MCF 10A (cell line): ENCODE measurements at places on chromosomes 7 and 10. TPM values are rescaled to one million over a fixed set of nuclear protein-coding genes. Genes with fewer than 3 reads are reported as not detected.

GRCh38 chr10:103054621-103055020 is 136.5 kb downstream of the CNNM2 start:
- DNase-seq: no peak

DNA sequence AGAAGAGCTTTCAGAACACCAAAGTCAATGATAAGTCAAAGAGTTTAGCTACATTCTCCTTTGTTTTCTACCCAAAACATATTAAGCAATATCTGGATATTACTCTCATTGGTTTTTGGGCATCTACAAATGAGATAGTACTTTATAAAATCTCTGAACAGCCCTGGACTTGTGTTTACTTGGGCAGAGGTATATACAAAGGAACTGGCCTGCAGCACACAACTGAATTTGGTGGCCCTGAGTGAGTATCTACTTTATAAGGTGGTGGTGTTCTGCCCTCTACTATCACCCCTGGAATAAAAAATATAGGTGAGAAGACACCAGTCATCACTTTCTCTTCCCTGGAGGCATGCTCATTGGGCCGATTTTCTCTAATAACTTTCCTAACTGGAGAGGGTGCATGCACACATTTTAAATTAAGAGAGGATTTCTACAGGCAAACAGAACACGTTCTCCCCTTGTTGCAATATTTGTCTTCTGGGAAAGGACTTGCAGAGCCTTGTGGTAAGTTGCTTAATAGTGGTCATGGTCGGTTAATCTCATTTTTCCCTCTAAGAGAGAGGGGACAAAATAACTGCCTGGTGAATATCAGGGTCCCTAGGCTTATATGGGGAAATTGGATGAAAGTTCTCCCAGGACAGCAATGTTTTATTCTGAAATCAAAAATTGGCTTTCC is 41.1 kb downstream of the OTUD1 start:
- DNase-seq: no peak

DNA sequence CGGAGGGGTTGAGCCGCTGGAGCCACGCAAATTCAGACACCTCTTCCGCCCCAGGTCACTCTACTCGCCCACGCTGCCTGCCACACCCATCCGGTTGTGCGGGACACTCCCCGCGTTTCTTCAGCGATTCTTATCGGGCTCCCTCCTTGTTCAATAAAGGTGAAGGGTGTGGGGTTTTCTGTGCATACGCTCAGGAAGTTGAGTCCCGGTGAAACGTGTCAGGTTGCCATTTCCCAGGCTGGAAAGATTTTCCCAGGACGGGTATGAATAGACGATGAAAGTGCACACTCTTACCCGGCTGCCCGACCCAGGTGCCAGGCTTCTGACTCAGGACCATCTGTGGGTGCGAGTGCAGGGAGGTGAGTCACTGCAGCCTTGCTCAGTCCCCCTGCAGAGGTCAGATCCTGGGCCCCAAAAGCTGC is 22.0 kb downstream of the KLF6 start:
- DNase-seq: peak; percentile 97

GRCh38 chr10:97192952-97193435 is 7.2 kb upstream of the SLIT1 start:
- no peak for DNase-seq

COL28A1 gene
- total RNA-seq: 0.29 and 0.96 TPM in 2 replicates

ADD3 gene
- total RNA-seq: 11.2 and 14.5 TPM in 2 replicates

DNA sequence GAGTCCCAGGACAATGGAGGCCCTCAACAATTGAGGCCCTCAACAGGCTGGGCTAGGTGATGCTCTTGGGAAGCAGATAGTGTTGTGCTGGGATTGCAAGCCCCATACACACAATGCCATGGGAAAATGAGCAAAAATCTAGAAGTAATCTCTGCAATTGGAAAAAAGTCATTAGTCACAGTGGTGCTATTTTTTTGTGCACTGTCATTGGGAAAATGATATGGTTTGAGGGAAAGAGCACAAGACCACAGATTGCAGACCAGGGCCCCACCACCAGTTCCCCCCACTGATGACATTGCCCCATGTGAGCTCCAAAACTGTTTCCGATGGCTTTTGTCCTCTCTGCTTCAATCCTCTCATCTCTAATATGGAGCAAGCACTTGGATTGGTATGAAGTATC is 1.9 kb downstream of the KCTD7 start:
- no peak for DNase-seq

GRCh38 chr10:98316170-98316569 is 48.2 kb upstream of the LOXL4 start:
- DNase-seq: no peak

DNA sequence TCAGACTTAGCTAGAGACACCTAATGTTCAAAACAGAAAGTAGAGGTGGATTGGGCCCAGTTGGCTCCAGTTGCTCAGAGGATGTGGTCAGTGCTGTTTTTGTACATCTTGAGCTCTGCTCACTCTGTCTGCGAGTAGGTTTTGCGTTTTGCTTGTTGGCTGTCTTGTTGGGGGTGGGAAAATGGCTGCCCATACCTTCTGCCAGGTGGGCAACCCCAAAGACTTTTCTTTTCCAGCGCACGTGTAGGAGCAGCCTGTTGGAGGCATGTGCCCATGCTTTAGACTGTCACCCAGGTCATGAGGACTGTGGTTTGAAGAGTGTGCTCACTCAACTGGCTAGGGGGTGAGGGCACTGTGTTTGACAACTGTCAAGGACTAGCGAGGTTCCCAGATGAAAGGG is 73.9 kb downstream of the KAT6B start:
- DNase-seq: no peak

- no peak for DNase-seq
These were observed 237.2 kb downstream of the MAGI2 start for GRCh38 chr7:79216236-79216635.

- DNase-seq: no peak
These were observed 15.2 kb upstream of the RASSF4 start for GRCh38 chr10:44944354-44944753.

GRCh38 chr10:89078724-89079672 is 88.4 kb downstream of the FAS start:
- DNase-seq: no peak

DNA sequence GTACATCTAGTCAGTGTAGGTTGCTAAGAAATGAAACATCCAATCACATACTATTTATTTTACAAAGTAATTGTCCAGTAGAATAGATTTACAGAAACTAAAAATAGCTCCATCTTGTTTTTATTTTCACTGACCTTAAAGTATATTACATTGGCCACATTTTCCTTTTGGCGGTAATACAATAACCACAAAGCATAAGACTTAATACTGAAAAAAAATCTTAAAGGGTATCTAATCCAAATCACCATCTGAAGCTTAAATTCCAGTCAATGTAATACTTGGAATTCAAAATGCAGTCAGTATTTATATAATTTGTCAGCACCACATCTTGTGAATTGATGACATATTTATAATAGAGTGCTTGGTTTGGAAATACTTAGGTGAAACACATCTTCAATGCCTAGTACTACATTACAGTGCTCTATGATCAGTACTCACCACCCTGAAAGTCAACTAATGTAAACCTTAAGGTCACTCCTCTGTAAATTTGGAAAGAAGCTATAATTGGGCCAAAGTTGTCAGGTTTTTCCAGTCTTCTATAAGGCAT is 8.9 kb downstream of the ANKMY2 start:
- no peak for DNase-seq

- DNase-seq: no peak
These were observed 76.0 kb downstream of the HIP1 start for GRCh38 chr7:75662579-75663301.

- DNase-seq: no peak
These were observed 9.7 kb upstream of the ZNF485 start for GRCh38 chr10:43596546-43596945.

DNA sequence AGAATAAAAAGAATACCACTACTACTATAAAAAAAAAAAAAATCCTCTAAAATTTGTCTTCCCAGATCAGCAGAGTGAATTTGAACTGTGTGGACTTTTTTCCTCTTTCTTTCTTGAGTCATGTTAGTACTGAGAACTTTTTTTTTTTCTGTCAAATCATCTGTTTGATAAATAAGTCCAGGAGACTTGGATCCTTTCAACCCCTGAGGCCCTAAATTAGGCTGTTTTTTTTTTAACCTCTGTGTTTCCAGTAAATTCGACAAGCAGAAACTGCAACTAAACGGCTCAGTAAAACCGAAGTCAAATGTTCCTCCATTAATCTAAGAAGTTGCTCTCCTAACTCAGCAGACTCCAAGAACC is 2.7 kb downstream of the MAP3K8 start:
- DNase-seq: no peak

- DNase-seq: no peak
These were observed 47.4 kb downstream of the MTPN start for GRCh38 chr7:135929722-135930141.

DNA sequence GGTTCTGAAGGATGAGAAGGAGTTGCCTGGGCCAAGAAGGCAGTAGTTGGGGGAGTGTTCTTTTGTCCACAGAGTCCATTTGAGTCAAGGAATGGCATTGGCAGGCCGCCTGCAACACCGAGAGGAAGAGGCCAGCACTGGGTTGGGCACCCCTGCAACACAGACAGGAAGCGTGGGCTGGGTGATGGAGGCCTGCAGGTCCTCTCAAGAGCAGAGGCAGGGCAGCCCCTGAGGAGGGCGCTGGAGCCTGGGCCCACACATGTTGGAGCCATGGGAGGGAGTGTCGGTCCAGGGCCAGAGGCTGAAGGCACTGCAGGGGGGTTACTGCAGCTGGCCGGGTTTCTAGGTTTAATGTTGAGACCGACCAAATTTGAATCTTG is 137.3 kb downstream of the PTPN20 start:
- no peak for DNase-seq

GRCh38 chr10:97372233-97372875 is 28.8 kb downstream of the RRP12 start:
- DNase-seq: no peak

GRCh38 chr7:155327590-155328320 is 30.1 kb downstream of the INSIG1 start:
- no peak for DNase-seq

ZNF273 gene
- 2.2 and 2.5 TPM in 2 replicates for total RNA-seq

- no peak for DNase-seq
These were observed 17.0 kb upstream of the UTF1 start for GRCh38 chr10:133212853-133213494.

DNA sequence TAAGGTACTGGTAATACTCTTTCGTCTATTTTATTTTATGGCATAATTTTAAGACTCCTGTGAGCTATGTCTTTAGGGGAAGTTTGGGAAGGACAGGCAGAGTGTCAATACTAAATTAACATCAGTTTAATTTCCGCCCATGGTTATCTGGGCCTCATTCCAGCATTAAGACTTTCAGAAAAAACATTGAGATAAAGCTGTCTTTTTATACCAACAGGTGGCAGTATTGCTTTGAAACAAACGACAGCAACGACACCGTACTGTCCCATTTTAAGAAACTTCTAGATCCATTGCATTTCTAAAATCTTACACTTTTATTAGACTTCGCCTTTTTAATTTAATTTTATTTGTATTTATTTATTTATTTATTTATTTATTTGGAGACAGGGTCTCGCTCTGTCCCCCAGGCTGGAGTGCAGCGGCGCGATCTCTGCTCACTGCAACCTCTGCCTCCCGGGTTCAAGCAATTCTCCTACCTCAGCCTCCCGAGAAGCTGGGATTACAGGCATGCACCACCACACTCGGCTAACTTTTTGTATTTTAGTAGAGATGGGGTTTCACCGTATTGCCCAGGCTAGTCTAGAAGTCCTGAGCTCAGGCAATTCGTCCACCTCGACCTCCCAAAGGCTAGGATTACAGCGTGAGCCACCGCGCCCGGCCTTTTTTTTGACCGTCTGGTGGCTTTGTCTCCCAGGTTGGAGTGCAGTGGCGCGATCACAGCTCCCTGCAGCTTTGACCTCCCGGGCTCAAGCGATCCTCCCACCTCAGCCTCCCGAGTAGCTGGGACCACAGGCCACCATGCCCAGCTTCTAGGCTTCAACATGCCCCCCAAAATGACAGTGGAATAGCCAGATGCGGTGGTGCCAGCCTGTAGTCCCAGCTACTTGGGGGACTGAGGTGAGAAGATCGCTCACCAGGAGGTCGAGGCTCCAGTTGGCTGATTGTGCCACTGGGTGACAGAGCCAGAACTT is 78.7 kb upstream of the C1GALT1 start:
- DNase-seq: peak; percentile 73

DNA sequence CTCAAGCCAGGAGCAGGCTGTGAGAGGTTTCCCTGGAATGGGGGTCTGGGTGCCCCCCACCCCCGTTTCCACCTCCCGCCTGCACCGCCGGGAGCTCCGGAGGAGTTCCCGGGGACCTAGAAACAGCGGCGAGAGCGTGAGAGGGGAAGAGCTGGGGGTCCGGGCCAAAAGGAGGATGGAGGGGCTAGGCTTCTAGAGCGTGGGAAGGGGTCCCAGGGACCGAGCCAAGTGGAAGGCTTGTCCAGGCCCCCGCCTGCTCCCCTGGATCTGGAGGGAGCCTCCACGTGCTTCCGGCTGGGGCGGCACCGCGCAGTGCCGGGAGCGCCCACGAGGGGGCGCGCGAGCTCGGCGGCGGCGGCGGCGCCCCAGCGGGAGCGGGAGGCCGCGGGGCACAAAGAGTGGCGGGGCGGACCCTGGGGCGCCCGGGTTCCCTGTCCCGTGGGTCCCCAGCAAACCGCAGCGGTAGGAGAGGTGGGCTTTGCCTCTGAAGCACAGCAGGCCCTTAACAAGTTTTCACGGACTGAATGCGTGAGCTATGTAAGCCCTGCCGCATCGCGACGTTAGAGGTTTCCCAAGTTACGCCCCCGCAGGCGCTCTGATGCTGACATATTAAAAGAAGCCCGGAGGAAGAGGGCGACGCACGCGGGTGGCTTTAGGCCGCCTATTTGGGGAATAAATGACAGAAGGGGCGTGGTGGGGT is 104.4 kb upstream of the LRRC4 start:
- DNase-seq: peak; percentile 41

DNA sequence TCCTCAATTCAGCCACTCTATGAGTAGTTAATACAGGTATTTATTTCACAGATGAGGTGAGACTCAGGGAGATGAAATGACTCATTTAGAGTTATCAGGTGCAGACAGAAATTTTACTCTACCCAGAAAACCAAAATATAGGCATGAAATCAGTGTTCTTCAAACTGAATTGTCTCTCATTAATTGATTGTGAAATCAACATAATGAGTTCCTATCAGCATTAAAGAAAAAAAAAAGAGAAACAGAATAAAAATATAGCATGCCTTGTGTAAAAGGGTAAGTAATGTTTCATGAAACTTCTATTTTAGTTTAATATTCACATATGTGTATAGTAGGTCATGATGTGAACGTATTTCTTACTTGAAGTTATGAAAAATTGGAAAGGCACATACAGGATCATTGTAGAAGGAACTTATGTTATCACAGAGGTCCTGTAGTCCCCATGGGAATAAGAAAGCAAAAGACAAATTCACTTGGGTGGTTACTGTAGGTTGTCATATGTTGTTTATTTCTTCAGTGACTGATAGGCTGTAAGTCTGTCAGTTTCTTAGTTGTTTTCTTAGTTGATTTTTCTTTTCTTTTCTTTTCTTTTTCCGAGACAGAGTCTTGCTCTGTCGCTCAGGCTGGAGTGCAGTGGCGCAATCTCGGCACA is 47.5 kb downstream of the KAT6B start:
- DNase-seq: no peak

DNA sequence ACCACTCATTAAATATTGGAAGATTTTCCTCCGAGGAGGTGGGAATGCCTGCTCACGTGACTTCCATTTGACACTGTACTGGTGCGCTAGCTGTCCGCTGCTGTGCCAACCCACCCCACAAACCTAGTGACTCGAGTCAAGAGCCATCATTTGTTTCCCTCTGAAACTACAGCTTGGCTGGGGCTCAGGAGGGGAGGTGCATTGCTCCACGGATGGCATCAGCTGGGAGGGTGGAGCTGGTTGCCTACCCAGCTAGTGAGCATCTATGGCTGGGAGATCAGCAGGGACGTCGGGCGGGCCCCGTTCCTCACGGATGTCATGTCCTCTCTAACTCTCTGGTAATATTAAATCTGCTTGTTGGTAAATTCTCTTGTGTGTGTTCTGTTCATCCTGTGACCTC is 9.5 kb upstream of the FOXL3 start:
- DNase-seq: no peak

GRCh38 chr7:107201795-107202450 is 33.1 kb downstream of the HBP1 start:
- peak; percentile 50 for DNase-seq
